CD4-positive, alpha-beta T cell treated with Interleukin-21 for 1 hour (primary cell): ENCODE measurements at places on chromosomes 13 and 19.

- no peak for DNase-seq
Measured at GRCh38 chr19:47651691-47652090, 42.8 kb downstream of the BICRA start.

- DNase-seq: no peak
Measured at GRCh38 chr19:15015946-15016542, 33.2 kb upstream of the CASP14 start.

GRCh38 chr13:106500445-106500844 lies 35.0 kb downstream of the EFNB2 start:
- no peak for DNase-seq

GRCh38 chr13:54029226-54029625 lies 1000.6 kb downstream of the OLFM4 start:
- DNase-seq: no peak

GRCh38 chr13:103640606-103641005 lies 574.4 kb upstream of the SLC10A2 start:
- no peak for DNase-seq

- no peak for DNase-seq
Measured at GRCh38 chr13:96780105-96780504, 214.2 kb downstream of the OXGR1 start.

DNA sequence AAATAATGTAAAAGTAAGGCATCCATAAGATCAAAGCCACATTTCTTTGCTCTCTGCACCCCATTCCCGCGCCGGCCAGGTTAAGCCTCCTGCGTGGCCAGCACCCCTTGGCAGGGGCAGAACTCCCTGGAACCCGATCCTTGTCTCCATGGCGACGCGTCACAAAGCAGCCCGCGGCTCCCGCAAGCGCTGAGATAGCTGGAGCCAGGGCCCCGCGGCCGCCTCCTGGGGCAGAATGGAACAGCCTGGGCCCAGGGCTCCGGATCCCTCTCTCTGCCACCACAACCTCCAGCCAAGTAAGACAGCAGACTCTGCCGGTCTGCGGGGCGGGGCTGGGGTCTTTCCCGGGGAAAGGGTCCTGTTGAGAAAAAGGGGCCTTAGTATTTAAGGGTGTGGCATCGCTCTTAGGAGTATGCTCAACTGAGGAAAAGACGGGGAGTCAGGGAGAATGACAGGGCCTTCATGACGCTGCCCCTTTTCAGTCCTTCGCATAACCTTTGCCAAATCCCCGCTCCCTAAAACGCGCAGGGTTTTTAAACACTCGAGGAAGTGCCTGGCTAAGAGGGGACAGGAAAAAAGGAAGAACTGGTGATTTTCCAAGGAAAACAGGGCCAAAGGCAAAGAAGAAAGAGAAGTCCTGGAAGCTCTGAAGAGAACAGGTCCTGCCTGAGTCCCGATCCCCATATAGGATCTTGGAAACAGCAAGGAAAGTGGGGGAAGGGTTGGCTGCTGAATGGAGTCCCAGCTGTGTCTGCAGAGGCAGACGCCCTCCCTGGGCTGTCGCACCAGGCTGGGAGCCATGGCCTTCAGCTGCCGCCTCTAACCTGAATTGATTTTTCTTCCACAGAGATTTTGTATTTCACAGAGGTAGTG lies at the start of gene TEX26:
Gene TEX26, plus strand, starts transcription at position 176 of the 873 bp plus-strand sequence. Its CDS starts 60 bp downstream, at position 236.
- DNase-seq: no peak

DNA sequence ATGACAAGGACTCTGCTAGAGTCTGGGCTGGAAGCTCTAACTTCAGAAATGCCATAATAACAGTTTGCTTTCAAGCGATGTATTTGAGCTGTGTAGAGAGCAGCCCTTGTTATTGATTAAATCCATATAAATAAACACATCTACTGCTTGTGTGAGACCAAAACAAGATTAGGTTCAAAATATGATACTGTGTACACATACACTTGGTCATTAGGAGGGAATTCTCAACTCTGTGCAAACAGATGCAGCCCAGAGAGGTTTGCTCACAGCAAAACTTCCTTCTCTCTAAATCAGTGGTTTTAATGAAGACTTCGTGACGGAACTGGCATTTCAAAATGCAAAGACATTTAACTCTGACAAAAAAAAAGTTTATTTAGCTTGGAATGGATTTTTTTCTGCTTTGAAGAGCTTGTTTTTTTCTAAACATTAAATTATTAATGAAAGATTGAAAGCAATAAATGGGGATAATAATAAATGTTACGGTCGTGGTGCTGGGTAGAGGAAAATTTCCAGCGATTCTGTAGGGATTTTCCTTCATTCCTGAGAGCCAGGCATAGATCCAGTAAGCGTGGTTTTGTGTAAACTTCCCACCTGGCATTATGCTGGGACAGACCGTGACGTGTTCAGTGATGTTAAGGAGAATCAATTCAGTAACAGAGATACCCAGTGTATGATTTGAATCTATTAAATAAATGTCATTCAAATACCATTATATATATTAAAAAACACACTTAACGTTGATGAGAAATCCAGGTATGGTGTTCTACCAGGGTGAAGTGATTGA lies 213.7 kb downstream of the TEX29 start:
- no peak for DNase-seq

DNA sequence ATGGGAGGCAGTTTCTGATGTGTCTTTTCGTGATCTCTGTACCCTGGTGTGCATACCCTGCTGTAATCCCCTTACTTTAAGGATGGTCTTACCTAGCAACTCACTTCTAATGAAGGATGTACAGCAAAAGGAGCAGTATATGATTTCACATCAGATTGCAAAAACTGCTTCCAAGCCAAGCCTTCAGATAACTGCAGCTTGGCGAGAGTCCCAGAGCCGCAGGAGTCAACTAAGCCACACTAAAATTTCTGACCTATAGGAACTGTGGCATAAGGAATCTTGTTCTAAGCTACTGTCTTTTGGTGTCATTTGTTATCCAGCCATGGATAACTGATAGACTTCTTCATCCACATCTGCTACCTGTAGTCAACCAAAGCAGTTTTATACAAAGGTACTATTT lies 496.7 kb downstream of the GPC6 start:
- no peak for DNase-seq

GRCh38 chr19:27824108-27824507 lies 1388.8 kb downstream of the UQCRFS1 start:
- DNase-seq: no peak

- DNase-seq: no peak
Measured at GRCh38 chr19:18190278-18190677, 2.7 kb upstream of the MPV17L2 start.

DNA sequence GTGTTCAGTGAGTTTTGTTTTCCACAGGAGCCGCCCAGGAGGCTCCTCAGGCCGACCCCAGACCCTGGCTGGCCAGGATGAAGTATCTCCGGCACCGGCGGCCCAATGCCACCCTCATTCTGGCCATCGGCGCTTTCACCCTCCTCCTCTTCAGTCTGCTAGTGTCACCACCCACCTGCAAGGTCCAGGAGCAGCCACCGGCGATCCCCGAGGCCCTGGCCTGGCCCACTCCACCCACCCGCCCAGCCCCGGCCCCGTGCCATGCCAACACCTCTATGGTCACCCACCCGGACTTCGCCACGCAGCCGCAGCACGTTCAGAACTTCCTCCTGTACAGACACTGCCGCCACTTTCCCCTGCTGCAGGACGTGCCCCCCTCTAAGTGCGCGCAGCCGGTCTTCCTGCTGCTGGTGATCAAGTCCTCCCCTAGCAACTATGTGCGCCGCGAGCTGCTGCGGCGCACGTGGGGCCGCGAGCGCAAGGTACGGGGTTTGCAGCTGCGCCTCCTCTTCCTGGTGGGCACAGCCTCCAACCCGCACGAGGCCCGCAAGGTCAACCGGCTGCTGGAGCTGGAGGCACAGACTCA lies 12.9 kb downstream of the B3GNT3 start:
- peak; percentile 17 for DNase-seq

GRCh38 chr19:17379221-17379631 lies 2.1 kb upstream of the PLVAP start:
- DNase-seq: no peak

DNA sequence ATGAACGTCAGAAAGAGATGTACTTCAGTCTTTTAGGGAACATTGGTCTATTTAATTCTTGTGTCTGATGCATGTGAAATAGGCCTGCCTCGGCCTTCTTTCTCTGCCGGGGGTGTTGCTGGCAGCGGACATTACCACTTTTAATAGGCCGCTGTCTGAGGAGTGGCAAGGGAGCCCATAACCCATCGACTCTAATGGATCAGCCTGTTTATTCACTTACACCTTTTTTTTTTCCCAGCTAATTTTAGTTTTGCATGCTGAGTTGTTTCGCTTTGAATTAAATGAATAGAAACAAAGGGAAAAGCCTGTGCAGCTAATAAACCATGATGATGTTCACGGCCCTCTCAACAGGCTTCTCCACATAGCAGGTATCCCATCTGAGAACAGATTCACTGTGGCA lies 78.4 kb downstream of the KCTD15 start:
- DNase-seq: no peak

- no peak for DNase-seq
Measured at GRCh38 chr19:29645491-29645867, 19.8 kb upstream of the PLEKHF1 start.

DNA sequence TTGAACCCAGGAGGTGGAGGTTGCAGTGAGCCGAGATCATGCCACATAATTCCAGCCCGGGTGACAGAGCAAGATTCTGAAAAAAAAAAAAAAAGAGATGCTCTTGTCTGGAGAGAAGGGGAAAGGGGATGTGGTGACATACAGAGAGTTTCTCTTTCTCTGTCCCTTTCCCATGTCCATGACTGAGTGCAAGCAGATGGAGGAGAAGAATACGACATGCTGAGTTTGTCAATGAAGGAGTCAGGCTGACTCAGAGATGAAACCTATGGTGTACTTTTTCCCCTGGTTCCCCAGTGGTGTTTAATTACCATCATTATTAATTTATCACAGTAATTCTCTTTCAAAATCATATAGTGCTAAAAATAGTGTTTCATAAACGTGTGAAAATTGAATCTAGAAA lies 448.8 kb downstream of the FOXO1 start:
- no peak for DNase-seq

DNA sequence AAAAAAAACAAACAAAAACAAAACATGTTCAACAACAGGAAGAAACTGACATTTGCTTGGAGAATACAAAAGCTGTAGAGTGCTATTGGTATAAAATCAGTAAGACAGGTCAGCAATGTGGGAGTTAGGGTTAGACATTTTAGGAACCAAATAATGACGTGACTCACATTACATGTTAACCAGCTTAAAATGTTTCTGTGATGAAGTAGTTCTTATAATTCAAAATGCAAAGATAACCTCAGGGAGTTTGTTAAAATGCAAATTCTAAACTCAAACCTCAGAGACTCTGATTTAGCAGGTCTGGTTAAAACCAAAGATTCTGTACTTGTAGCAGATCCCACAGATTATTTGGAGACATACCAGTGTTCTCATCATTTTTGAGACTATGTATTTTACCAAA lies 549.4 kb upstream of the SLITRK1 start:
- no peak for DNase-seq

- peak; percentile 63 for DNase-seq
Measured at GRCh38 chr19:3554254-3555083, 2.9 kb downstream of the MFSD12 start.

- no peak for DNase-seq
Measured at GRCh38 chr19:47380559-47380958, 31.4 kb downstream of the DHX34 start.

GRCh38 chr19:23868630-23869029 lies 46.1 kb upstream of the ZNF726 start:
- DNase-seq: no peak

DNA sequence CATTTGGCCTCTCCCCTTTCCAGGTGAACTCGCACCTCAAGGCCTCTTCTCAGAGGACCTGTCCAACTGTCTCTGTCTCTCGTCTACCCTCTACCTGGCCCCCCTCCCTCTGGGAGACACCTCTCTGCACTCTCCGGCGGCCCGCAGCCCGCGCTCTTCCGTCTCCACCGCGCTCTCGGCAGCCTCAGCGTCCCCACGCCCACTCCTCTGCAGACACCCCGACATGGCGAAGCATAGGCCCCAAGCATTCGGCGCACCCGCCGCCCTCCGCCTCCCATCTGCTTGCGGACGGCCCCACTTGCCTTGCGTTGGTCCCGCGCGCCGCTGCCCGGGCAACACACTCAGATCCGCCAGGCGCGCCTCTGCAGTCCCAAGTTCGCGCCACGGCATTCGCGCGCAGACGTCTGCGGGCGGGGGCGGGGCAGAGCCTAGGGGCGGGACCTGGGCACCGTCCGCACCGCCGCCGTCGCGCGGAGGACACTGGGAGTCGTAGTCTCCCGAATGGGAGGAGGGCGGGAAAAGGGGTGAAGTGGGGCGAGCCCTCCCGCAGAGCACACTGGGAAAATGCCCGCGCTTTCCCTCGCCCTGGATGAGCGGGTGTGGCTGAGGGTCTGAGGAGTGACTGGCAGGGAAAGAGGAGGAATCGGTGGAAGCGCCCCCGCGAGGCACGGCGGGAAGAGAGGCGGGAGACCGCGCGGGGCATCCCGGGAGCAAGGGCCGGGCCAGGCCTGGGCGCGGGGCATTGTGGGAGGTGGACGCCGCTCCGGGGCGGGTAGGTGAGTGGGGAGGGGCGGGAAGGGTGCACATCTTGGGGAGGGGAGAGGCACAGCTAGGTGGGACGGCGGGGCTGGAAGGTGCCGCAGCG lies at the start of the genes LIG1 and ZSWIM9:
Gene LIG1, minus strand, starts transcription at position 406 of the 865 bp plus-strand sequence. CDS start 4,778 bp downstream, outside the sequence.
Gene ZSWIM9, plus strand, starts transcription at position 742 of the 865 bp plus-strand sequence. CDS start 1,123 bp downstream, outside the sequence.
- peak; percentile 91 for DNase-seq

GRCh38 chr13:99331881-99332293 lies 24.7 kb upstream of the GPR183 start:
- no peak for DNase-seq

- DNase-seq: no peak
Measured at GRCh38 chr19:4582980-4583842, 23.7 kb upstream of the SEMA6B start.

GRCh38 chr13:33937373-33938098 lies 119.6 kb downstream of the RFC3 start:
- DNase-seq: no peak

DNA sequence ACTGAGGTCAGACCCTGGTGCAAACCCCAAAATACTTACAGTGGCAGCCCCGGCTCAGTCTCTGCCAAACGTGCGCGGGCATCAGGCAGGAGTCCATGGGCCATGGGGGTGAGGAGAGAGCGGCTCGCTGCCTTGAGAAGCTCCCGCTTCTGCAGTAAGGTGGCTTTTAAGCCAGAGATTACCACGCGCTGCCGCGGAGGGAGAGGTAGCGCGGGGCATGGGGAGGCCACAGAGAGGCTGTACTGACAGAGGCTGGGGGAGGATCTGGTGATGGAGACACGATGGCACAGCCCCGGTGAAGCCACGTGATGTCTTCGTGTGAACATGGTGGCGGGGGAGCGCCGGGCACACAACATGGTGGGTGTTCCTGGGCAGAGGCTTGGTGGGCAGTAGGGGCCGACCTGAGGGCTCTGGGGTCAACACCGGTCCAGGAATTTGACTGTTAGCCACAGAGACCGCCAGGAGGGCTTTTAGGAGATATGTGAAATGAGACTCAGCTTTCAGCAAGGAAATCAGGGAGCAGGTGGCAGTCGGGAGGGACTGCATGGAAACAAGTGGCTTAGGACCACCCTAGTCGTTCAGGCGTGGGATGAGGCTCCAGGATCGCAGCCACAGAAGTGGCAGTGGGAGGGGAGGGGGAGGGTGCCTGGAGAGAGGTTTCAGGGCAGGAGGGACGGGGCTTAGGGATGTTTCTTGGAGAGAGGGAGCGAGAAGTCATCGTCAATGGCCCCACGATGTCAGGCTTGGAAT lies 24.1 kb downstream of the MCF2L start:
- no peak for DNase-seq
